Stimulated activated CD8-positive, alpha-beta memory T cell treated with anti-CD3 and anti-CD28 coated beads, Interleukin-2, amount 100 ng/mL, for 1 hour (primary cell): ENCODE measurements at places on chromosomes 1 and 21.

- no peak for DNase-seq
Observed at GRCh38 chr1:14974361-14974760, 179.2 kb upstream of the TMEM51 start.

GRCh38 chr1:26431979-26432695, at the start of gene DHDDS:
TSS of gene DHDDS (plus strand) at chr1:26432321. CDS start at chr1:26432946, 625 bp downstream.
- peak; percentile 97 for DNase-seq

GRCh38 chr1:182407724-182408123, 7.3 kb upstream of the TEDDM1 start:
- no peak for DNase-seq

- DNase-seq: no peak
Observed at GRCh38 chr1:200911361-200911760, 16.7 kb downstream of the INAVA start.

DNA sequence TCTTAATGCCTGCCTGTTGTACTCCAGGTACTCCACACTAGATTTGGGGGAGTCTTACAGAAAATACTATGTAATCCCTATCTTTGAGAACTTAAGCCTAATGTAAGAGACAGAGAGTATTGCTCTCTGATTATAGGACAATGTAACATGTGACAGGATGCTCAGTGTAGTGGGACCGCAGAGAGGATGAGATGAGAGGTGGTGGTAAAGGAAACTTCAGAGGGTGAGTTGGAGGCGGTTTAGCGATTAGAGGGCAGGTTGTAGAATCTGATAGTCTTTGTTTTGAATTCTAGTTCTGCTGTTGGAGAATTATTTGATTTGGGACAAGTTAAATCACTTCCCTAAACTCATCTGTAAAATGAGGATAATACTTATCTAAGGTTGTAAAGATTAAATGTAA, 5.4 kb downstream of the SOAT1 start:
- no peak for DNase-seq

GRCh38 chr1:39026866-39027507, 837 bp downstream of the NDUFS5 start:
- DNase-seq: no peak

- DNase-seq: no peak
Observed at GRCh38 chr1:248596615-248597014, 885 bp downstream of the OR2T10 start.

DNA sequence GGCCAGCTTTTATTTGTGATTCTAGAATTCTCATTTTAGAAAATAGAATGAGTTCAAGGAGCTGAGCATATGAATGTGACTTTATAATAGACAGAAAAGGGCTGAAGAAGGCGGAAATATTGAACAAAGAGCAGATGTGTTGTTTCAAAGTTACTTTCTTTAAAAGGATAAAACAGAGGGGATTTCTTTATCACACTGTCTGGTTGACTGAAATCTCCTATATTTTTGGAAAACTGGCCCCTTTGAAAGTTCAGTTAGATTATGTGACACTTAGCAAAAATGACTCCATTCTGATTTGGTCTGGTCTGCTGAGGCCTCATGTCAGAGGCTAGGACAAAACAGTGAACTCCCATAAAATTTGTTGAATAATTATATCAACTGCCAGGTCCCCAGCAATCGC, 46.4 kb upstream of the DNAH14 start:
- DNase-seq: no peak

DNA sequence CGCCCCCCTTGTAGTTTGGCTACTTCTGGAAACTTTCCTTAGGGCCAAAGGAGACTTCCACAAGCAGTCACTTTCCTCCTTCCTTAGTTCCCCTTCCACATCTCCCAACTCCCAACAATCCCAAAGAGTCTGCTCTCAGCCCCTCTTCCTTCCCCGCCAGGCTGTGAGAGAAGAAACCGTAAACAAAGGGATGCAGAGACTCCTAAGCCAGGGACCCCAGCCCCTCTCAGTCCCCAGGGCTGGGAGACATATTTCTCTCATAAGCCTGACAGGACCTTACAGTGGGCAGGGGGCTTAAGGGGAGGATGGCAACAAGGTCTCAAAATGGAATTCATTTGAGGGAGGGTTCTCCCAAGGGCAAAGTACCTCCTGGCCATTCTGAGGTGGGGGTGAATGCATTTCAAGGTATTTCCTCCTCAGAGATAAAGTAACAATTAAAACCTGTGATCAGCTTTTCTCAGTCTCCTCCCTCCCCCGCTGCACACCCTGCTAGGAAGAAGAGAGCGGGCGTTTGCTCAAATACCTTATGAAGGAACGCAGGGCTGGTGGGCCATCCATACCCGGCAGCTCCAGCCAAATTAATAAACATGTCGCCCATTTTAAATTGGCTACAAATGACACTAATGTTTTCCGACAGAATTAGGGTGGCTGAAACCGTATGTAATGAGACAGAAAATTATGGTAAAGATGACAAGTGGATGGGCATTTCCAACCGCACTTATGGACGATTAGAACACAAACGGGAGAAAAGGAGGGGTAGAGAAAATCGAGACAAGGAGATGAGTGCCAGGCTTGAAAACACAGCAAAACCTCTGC, 4.0 kb downstream of the BARHL2 start:
- no peak for DNase-seq

GRCh38 chr1:58622571-58622970, 45.5 kb upstream of the TACSTD2 start:
- no peak for DNase-seq

DNA sequence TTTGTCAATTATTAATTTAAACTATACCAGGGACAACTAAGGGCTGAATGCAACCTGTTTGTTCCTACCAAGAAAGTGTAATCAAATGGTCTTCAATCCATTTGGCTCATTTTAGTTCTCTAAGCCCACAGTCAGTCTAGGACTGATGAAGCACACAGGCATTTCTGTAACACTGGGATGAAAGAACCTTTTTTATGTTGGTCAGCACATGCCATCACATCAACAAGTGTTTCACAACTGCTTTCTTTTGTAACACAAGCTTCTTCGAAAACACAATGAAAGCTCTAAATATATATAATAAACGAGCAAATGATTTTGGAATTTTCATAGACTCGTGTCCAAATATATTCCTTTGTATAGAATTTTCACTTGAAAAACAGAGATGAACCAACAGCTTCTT, 28.8 kb downstream of the HEATR1 start:
- DNase-seq: no peak

DNA sequence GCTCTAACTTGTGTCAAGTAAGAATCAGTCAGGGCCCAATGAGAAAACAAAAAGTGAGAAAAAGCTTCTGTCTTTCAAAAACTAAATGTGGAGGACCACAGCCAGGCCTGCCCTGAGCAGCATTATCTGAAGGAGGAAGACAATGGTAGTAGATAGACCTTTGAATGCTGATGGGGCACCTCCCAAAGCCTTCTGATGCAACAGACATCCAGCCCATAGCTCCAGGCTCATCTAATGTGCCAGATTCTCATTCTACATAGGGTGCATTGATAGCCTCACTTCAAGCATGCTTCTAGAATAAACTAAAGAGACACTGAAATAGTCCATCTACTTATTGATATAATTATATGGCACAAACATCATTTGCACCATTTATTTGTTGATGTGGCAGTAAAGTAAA, 351.6 kb downstream of the HHIPL2 start:
- no peak for DNase-seq

GRCh38 chr21:27425574-27425973, 458.7 kb upstream of the ADAMTS5 start:
- no peak for DNase-seq

DNA sequence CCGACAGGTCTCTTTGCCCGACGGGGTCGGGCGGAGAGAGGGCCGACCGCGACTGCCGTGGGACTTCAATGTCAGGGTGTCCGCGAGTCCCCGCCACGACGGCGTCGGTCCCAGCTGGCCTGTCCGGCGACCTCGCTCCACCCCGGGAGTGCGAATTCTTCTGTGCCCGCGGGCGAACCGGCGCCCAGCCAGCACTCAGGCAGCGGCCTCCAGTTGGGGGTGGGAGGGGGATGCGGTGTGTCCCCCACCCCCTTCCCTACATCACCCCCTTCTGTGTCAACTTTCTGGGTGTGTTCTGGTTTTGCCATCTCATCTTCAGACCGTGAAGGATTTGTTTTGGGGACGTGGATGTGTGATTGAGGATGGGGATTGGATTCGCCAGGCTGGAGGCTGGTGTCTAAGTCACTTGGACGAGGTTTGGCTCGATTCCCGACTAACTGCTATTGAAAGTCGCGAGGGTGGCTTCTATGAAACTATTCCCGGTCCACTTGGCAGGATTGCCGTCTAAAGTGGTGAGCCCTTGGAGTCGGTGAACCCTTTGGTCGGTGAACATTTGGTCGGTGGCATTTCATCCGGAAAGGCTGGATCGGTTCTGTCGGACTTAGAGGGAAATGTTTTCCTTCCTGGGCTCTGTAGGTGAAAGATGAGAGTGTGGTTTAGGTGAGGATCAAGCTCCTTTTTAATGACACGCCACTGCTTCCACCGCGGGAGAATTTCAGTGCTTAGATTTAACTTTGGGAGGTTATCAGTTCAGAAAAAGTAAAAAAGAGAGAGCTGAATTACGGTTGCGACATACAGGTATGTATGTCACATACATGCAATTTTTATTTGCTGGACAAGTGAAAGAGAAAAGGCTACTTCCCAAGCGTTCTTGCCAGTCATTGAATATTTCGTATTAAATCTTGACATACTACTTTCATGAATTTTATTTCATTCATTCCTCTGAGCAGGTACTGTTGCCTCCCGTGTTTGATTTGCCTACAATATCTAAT, 771 bp downstream of the ABCD3 start:
- DNase-seq: no peak

GRCh38 chr21:34510148-34511142, 1.6 kb downstream of the KCNE1 start:
- no peak for DNase-seq

DNA sequence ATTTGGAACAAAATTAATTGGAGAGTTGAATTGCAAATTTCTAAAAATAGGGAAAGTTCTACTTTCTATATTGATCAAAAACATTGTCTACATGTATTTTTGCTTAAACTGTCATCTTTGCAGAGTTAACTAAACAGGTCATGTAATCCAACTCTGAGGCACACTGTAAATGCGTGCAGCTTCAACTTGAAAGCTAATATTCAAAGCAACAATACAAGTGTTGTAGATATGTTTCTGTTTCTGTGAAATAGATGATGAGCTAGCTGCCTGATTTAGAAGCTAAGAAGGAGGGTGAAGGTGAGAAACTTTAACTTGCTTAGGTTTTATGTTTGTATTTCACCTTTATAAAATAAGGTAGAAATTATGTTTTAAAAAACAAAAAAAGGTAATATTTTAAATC, 77.2 kb downstream of the IVNS1ABP start:
- DNase-seq: no peak

- DNase-seq: no peak
Observed at GRCh38 chr1:43969416-43969745, 429 bp upstream of the DPH2 start.

DNA sequence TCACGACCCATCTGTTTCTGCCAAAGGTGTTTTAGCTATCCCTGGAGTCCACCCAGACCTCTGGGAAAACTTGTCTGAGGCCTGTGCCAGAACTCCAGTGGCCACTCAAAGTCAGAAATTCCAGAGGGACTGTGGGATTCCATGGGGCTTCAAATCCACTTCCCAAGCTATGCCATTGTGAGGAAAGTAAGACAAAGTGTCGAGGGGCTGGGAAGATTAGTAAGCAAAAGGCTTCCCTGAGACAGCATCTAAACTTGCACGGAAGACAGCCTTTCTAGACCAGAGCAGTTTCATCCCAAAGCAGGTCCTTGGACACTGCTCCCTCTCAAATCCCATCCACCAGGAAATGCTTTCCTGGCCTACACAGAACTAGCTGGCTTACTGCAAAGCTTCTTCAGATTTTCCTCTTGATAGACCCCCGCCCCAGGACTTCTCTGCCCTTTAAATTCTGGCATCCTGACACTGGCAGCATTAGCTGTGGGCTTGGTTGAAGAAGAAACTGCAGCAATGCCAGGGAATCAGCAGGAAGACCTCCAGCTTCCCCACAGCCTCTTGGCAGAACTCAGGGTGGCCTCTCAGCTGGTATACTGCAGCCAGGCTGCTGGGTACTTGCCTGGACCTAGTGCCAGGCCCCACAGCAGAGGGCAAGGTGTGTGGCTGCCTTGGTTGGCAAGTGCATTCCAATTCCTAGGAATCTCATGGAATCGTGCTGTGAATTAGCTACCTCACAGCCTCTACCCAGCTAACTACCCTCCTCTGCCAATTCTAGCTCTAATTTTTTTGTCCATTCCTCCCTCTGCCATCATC, 27.3 kb upstream of the LMX1A start:
- DNase-seq: no peak

GRCh38 chr1:217363319-217363718, 267.6 kb downstream of the GPATCH2 start:
- no peak for DNase-seq

DNA sequence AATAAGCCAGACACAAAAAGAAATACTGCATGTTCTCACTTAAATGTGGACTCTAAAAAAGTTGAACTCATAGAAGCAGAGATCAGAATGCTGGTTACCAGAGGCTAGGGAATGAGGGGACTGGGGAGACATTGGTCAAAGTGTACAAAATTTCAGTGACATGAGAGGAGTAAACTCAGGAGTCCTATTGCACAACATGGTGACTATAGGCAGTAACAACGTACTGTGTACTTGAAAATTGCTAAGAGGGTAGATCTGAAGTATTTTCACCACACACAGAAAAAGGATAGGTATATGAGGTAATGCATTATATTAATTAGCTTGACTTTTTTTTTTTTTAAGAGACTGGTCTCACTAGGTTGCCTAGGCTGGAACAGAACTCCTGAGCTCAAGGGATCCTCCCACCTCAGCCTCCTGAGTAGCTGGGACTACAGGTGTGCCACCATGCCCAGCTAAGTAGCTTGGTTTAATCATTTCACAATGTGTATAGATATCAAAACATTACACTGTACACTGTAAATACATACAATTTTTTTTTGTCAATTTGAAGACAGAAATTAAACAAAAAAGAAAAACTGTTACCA, 7.4 kb downstream of the ZNF496 start:
- no peak for DNase-seq

DNA sequence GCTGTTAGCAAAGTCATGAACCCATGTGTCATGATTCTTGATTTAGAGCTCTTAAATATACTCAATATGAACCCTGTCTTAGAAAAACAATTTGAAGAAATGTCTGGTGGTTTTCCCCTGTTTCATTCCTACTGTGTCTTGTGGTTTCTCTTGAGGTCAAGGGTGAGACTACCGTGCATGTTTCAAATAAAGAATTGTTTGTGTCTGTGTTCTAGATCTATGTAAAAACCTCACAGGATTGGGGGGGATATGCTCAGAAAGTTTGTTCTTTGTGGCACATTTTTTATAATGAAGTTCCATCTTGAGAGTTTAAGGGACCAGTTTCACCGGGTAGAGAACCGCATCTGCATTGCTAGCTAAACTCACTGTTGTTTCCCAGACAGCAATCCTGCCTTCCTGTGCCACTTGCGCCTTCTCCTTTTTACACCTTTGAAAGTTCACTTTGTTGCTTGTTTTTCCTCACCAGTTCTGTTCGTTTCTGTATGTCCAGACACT, 30.9 kb upstream of the CACYBP start:
- no peak for DNase-seq
